ENCODE measurements at places on chromosomes 7 and 10. TPM values are rescaled to one million over a fixed set of nuclear protein-coding genes. Genes with fewer than 3 reads are reported as not detected.

The DDX21 gene
- total RNA-seq = 169 TPM

The ITIH5 gene
- not detected for total RNA-seq

The TAS2R5 gene
- 0.26 TPM for total RNA-seq

DNA sequence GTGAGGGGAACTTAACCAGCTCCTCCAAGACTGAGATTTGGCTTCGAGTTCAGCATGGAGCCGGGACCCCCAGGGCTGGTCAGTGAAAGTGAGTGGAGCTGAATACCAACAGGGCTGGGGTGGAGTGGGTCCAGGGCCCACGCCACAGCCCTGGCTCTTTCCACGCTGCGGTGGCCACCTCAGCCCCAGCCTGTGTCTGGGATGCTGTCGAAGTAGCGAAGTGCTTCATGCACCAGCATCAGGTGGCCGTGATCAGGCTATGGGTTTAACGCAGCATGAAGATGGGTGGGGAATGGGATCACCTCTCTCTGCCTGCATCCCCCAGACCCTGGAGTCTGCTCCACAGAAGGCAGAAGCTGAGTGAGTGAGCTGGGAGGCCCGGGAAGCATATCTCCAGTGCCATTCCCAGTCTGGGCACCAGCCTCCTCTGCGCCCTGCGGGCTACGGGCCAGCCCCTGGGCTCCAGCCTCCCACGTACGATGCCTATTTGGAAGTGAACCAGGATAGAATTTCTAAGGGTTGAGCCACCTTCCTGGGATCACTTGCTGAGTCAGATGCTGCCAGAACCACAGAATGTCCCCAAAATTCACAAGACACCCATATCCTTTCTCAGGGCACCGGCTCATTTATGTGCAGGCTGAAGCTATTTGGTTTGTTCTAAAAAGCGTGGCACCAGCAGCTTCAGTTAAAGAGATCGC is 131.1 kb upstream of the CHST15 start:
- peak; percentile 61 for DNase-seq

DNA sequence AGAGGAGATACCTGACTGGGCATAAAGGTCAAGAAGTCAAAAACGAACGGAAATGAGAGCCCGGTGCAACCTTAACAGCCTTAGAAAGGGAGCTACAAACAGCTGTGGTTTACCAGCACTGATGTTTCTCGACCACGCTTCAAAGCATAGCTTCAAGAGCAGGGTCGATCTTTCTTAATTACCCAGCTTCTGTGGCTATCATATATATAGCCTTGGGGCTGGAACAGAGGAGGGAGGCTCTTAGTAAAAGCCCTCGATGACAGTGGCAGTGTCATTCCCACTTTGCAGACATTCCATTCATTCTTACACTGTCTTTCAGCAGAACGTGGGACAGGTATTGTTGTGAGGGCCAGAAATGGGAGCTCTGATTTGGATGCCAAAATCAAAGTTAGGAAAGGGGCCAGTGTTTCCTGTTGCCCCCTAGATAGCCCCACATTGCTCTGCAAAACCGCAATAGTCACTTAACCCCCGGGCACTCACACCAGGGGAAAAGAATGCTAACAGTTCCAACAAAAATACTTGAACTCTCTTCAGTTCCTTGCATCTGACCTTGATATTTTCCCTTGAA is 141.5 kb downstream of the MTPAP start:
- peak; percentile 5 for DNase-seq
